ENCODE measurements at places on chromosomes 16 and 17.

DNA sequence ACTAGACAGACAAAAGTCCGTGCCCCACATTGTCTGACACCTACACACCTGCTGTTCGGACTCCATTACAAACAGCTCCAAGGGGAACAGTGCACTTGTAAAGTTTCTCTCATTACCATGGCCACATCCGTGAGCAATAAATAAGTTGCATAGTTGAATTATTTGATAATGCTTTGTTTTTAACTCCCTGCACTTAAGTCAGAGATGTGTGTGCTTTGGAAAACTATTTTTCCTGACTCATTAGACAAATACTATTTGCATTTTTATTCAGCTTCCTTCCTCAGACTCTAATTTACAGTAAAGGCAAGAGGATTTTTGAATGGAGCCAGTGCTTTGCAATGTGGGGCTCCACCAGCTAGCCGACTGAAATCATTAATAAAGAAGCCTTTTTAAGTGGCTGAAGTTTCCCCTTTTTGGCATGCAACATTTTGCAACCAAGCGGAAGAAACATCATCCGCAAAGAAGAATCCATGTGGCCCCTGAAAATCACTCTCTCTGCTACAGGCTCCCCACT lies 6.5 kb upstream of the CCL2 start:
- no peak for DNase-seq

DNA sequence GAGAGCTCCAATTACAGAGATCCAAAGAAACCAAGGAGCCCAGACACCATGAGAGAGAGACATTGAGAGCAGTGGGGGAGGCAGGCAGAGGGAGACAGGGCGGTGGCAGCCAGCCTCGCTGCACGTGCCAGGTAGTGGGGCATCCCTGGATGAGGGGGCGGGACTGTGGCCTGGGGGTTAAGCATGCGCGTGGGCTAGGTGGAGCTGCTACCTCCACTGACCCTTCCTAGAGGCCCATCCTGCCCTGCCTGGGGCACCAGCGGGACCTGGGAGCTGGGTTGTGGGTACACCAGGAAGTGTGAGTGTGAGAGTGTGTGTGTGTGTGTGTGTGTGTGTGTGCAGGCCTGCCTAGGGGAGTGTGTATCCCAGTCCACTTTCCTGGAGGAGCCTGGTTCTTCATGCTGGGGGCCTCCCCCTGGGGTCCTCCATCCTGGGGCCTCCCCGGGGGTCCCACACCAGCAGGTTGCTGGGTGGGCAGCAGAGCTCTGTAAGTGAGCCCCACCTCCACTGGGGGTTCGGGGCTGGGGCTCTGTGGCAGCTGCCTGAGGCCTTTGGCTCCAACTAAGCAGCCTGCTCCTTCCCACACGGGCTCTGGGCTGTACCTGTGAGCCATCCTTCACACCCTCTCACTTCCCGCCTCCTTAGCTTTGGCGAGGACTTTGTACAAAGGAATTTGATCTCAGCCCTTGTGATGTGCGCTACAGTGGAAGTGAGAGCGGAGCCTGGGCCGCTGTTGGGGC lies 127.4 kb downstream of the IRF8 start:
- peak; percentile 55 for DNase-seq

DNA sequence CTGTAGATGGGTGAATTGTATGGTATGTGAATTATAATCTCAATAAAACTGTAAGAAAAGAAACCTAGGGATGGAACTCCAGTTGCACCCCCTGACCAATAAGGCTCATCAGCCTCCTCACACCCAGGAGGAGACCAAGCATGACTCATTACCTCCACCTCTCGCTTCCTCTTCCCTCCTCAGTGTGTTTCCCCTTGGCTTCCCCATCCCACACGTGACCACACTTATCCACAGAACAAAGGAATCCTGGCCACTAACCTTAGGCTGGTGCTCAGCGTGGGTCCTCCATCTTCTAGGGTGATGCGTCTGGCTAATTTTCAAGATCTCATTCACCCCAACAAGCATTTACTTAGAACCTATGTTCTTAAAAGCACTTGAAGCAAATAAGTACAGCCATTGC lies 36.2 kb upstream of the MAP3K14 start:
- no peak for DNase-seq

DNA sequence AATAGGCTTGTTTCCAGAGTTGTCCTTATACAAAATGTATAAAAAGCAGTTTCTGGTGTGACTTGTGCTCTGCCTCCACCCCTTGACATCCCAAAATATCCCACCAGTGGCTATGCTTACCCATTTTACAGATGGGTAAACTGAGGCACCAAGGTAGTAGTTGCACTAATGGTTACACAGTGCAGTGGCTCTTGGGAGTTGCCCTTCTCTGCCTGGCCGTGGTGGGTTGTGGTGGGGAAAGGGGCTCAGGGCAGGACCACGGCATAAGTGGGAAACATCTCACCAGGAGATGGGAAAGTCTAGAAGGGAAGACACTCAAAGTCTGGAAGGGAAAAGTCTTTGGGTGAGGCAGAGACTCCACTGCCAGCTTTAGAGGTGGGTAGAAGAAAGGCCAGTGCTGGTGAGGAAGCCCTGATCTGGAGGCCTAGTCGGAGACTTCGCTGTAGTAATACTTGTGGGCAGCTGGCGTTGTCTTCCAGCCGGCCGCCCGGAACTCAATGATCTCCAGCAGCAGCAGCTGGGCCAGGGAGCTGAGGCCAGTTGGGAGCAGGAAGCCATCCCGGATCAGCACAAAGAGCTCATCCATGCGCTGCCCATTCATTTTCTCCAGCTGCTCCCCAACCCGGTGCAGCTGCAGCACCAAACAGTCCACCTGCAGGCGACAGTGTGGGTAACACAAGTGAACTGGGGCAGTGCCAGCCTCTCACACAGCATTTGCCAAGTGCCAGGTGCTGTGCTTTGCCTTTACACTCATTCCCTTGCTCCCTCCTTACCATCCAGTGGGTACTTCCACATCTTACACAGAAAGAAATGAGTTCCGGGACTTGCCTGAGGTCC lies 4.5 kb downstream of the MIF4GD start:
- DNase-seq = no peak

GRCh38 chr16:67653789-67654402 lies 6.2 kb downstream of the ACD start:
- DNase-seq = no peak

DNA sequence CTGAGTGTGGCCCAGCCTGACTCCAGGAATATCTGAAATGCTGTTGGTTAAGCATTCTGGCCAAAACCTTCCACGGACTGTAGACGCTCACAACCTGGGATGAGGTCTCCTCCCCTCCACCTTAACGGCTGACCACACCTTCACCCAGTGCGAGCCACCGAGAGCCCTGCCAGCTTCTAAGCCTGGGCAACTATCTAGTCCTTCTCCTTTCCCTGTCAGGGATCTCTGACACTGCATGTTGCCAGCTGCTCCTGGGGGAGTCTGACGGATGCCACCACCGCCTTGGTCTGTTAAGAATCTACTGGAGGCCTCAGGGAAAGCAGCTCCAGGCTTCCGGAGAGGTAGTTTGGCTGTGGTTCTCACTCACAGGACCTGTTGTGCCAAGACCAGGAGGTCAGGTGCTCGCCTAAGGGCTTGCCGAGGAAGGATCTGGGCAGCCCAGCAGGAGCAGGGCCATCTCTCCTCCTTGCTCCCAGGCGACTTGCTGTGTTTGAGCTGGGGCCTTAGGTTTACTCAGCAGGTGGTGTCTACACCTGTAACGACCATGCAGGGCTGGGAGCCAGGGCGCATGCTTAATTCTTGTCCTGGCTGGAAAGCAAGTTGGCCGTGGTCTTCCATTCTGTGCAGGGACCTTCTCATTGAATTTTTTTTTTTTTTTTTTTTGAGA lies 111.8 kb downstream of the NTN1 start:
- no peak for DNase-seq

DNA sequence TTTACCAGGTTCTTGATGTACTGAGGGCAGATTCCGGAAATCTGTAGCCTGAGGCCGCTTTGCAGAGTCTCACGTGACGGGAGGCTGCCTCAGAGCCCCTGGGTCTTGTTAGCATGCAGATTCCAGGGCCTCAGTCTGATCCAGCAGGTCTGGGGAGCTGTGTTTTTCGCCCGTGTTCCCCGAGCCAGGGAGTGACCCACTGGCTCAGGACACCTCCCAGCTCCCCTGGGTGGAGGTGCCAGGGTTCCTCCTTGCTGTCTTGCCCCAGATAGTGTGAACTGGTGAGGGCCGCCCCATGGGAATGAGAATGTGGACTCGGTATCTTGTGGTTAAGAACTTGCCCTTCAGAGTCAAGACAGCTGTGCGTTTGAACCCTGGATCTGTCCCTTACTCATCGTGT lies 98.6 kb downstream of the OR1D5 start:
- no peak for DNase-seq

- DNase-seq = no peak
These were observed 199.5 kb downstream of the PRKCB start for GRCh38 chr16:24035127-24035842.

- DNase-seq = peak; percentile 89
These were observed 10.3 kb downstream of the CDRT4 start for GRCh38 chr17:15456972-15457722.

DNA sequence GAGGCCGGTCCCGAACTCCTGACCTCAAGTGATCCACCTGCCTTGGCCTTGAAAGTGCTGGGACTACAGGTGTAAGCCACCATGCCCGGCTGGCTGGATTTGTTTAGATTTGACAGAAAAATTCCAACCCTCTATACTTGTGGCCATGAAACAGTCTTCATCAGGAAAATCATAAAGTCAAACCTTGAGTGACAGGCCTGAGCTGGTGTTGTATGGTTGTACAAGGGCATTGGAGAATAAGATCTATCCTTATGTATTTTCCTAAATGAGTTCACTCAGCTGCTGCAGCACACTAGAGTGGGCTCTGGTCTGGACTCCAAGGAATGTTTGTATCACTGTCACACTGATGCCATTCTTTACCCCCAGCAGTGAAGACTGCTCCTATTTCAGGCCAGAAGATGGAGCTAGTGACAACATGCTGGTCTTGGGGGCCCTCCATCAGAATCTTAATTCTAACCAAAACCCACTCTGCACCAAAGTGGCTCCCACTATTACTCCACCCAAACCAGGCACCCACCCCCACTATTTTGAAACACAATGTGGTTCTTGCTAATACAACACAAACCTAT lies 27.4 kb downstream of the SNX11 start:
- no peak for DNase-seq

DNA sequence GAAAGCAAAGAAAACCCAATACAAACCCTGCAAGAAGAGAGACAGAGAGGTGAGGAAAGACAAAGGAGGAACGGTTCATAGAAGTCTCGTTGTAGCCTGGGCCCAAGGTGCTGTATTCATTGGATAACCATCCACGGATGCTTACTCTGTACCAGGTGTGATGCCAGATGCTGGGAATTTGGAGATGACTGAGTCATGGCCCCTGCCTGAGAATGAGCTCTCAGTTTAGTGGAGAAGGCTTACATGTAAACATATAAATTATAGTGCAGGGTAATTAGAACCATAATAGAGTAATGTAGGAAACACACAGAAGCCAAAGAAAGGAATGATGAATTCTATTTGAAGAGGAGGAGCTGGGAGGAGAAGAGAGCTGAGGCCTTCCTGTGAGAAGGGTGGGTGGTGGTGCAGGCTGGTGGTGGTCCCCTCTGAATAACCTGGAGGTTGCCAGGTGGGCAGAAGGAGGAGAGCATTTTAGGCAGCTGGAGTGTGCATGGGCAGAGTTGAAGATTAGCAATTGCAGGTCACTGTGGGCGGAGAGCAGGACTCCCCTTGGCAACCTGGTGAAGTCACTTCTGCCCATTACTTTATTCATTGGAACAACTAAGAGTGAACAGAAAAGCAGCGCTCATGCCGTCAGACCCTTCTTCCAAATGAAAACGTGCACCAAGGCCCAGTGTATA lies 7.7 kb upstream of the ZG16 start:
- no peak for DNase-seq

DNA sequence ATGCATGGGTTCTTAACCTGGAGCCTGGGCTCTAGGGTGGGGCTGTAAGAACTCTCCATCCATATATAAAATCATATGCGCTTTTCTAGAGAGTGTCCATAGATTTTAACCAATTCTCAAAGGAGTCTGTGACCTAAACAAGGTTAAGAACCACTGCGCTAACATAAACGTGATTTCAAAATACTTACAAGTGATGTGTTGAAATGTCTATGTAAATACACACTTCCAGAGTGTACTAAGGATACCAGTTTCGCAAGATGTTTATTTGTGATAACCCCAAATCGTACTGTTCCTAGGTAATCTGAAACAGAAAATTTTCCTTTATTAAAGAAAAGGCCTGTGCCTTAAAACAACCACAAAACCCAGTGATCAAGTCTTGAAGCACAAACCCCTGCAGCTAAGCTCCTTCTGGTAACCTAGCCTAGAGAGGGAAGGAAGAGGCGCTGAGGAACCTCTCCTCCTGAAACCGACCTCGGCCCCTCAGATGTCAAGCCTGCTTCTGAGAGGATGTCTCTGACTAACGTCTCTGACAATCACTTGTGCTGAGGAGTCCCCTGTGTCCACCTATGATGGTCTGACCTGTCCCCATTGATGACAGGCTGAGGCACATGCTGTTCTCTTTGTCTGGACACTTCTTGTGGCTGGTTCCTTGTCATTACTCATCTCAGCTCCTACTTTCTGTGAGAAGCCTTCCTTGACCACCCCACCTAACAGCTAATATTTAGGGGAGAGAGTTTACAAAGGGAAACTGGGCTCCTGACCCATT lies 32.2 kb downstream of the SNN start:
- no peak for DNase-seq

DNA sequence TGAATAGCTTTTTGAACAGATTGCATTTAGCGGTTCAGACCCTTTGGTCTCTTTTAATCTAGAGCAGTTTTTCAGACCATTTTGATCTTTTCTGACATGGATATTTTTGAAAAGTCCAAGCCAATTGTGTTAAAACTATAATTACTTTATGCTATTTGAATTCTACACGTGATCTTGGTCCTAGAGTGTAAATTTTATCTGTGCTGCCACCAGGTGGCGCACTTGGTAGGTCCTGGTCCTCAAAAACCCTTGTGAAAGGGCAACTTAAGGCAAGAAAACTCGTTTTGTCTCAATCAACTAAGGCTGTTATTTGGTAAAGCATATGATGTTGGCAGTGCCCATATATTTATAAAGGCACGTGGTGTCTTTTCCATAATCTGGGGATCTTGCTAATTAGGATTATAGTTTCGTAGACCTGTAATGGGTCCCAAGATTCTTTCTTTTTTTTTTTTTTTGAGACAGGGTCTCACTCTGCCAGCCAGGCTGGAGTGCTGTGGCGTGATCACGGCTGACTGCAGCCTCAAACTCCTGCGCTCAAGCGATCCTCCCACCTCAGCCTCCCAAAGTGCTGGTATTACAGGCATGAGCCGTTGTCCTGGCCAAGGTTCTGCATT lies 43.9 kb upstream of the TEX2 start:
- DNase-seq = no peak

- DNase-seq = no peak
These were observed 6.0 kb downstream of the NAGPA start for GRCh38 chr16:5027575-5028235.

DNA sequence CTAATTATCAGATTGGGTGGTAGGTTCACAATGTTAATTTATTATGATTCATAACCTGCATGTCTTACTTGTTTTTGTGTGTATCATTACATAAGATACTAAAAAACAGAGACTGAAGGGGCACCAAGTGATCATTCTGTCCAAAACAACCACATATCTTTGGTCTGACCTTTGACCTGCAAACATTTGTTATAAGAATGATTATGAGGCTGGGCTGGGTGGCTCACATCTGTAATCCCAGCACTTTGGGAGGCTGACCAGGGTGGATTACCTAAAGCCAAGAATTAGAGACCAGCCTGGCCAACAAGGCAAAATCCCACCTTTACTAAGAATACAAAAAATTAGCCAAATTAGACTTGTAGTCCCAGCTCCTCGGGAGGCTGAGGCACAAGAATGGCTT lies 116.4 kb downstream of the SPAG9 start:
- DNase-seq = no peak

All from mesenteric fat pad (tissue), 1 donor.